ENCODE measurements at places on chromosomes 2 and 18.

- DNase-seq: no peak
Observed at GRCh38 chr2:201796478-201796865, 9.9 kb upstream of the CDK15 start.

GRCh38 chr2:106736221-106736620 lies 149.7 kb downstream of the ST6GAL2 start:
- DNase-seq: no peak

- DNase-seq: no peak
Observed at GRCh38 chr18:74198453-74198852, 50.1 kb downstream of the TIMM21 start.

DNA sequence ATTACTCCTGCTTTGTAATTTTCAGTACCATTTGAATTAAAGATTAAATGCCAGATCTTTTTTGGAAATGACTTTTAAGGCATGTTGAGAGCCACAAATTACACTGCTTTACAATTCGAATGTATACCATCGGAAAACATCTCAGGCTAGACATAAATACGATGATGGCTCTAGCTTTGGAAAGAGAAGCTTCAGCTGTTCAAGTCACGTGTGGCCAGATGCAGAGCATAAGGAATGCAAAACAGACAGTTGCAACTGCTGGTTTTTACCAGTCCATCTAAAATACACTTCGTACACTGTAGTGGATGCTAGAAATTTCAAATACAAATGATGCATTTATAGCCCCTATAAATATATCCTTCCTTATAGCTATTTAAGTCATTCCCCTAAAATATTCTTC lies 8.0 kb downstream of the ZNF516 start:
- DNase-seq: no peak

DNA sequence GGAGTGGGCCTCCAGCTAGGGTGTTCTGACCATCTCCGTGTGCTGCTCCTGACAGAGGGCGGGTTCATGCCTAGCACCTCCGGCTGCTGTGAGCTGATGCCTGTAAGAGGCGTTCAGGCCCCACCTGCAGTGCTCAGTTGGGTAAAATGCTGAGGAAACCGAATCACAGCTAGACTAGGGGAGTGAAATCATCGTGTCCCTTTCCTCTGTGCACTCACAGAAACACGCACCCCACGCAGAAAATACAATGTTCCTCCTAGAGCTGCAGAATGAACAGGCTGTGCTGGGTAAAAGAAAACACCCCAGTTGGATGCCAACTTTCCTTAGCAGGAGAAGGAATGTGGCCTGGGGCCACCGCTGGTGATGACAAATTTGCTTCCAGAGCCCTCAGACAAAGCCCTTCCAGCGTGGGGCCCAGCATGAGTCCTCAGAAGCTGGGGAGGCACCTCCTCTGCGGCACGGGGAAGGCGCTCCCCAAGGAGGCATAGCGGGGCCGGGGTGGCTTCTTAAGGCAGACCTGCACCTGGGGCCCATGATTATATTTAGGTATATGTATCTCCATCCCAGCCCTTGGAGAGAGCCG lies 16.3 kb upstream of the ARHGEF4 start:
- peak; percentile 44 for DNase-seq

- no peak for DNase-seq
Observed at GRCh38 chr2:138124521-138124920, 160.2 kb downstream of the HNMT start.

DNA sequence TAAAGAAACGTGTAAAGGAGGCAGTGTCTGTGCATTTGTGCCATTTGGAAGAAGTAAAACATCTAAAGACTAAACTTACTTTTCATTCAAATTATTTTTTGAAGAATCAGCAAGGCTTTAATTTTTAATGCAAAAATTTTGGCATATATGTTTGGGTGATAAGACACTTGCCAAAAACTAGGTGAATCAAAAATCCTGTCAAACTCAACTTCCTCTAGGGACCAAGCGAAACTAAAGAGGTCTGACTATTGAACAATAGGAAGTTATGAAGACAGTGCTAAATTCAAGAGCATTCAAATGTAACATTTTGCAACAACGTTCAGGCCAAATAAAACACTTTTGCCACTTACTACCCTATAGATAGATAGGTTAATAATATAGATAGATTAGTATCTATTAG lies 306.1 kb downstream of the NOL4 start:
- no peak for DNase-seq

GRCh38 chr2:99824758-99825157 lies 317.6 kb downstream of the AFF3 start:
- no peak for DNase-seq

GRCh38 chr18:22174341-22175145 lies 5.2 kb downstream of the GATA6 start:
- no peak for DNase-seq

- DNase-seq: no peak
Observed at GRCh38 chr18:56035546-56035945, 447.6 kb upstream of the TCF4 start.

DNA sequence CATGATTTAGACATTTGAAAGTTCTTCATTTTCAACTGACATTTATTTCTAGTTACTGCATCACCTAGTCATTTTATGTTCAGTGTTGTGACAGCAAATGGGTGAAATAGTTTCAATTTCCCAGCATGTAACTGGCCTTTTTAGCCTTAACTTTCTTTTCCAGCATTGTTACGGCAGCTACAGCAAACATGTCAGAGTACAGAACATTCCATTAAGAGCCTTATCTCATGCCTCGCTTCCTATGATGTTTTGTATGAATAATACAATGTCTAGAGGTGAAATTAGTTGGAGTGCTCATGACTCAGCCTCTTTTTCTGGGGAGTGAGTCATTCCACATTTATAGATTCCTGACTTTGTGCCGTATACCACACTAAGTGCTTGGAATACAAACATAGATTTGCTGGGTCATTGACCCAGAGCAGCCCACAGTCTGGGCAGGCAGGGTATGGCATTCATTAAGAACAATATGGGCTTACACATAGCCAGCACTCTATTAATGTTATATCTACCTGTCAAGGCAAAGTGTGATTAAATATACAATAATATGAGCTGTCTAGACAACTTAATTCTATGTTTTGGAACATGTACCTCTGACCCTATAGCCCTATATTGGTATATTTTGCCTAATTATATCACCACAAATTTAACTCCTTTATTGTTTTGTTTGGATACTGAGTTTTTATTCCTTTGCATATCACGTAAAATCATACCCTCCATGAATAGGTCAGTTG lies 72.2 kb downstream of the MAP2 start:
- peak; percentile 47 for DNase-seq

- DNase-seq: no peak
Observed at GRCh38 chr18:26648509-26649192, 100.3 kb upstream of the KCTD1 start.

DNA sequence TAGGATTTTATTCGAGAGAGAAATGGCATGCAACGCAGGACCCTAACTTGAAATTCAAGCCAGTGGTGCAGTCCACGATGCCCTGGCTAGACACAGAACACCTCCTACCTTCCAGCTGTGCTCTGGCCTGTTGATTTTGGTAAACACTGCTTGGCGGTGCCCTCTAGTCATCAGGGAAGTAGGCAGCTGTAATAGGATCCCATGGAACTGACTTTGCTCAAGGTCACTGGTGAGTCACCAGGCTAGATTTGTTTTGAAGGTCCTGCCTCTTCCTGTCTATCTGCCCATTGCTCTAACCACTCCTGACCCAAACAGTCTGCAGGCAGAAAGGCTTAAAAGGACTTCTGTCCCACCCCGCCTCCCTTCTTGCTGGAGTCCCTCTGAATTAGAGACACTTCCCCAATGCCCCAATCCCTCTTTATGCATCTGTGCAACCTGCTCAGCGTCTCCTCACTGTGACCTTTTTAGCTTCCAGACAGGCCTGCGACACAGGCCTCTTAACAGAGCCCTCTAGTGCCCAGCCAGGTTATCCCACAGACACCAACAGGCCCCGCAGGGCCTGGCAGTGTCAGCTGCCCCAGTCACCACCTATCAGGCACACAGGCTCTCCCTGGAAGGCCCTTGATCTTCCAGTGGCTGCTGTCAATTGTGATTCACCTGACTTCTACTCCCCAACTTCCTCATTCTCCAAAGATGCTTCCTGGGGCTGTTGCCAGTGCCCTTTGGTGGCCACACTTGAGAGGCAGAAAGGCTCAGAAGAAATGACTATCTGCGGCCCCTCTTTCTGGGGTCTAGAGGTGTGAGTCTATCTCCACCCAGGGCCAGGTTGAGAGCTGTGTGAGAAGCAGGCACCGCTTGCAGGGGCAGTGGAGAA lies 5.2 kb downstream of the TMEM127 start:
- peak; percentile 87 for DNase-seq

DNA sequence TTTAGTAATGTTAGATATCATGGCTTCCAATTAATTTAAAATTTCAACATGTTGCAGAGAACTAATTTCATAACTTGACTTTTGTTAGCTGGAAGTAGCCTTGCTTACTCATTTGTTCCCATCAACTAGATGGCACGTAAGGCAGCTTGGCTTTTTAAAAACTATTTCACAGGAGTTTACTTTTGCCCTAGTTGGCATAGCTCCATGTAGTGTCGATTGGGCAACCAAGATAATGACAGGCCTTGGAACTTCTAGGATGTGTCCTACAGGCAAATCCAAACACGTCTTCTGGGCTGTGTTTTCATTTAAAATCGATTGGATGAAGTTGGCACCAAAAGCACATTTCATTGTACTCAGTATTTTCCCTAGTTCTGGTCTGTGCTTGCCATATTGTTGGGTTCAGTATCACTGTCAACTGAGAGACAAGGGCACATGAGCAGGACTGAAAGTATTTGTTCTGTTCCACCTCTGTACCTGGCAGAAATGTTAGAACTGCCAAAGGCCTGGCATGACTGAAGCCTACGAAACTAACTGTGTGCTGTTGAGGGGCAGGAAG lies 29.4 kb downstream of the HADHB start:
- no peak for DNase-seq

- no peak for DNase-seq
Observed at GRCh38 chr2:112712903-112713584, 7.8 kb upstream of the NT5DC4 start.

DNA sequence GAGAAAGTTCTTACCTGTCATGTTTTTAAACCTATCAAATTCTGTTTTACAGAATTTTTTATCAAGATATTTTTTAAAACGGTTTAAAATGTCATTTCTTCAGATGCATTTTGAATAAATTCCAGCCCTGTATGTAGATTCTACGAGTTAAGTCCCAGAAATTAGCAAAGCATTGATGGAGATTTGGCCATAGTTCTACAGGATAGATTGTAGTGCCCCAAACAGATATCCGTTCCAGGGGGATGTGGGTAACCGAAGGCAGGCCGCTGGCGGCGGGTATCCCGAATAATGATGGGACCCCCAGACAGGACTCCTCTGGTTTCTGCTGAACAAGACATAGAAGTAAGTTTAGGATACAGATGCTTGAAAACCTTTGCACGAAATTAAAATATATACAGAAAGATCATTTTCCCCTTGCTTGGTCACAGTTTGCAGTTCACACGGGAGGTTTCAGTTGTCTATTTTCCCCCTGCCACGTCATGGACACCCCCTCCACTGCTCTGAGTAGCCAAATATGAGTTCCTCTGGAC lies 755 bp downstream of the NOL4 start:
- peak; percentile 81 for DNase-seq

GRCh38 chr2:126902859-126903258 lies 4.2 kb downstream of the TEX51 start:
- no peak for DNase-seq

GRCh38 chr18:52596748-52597435 lies 256.9 kb downstream of the DCC start:
- DNase-seq: peak; percentile 95

DNA sequence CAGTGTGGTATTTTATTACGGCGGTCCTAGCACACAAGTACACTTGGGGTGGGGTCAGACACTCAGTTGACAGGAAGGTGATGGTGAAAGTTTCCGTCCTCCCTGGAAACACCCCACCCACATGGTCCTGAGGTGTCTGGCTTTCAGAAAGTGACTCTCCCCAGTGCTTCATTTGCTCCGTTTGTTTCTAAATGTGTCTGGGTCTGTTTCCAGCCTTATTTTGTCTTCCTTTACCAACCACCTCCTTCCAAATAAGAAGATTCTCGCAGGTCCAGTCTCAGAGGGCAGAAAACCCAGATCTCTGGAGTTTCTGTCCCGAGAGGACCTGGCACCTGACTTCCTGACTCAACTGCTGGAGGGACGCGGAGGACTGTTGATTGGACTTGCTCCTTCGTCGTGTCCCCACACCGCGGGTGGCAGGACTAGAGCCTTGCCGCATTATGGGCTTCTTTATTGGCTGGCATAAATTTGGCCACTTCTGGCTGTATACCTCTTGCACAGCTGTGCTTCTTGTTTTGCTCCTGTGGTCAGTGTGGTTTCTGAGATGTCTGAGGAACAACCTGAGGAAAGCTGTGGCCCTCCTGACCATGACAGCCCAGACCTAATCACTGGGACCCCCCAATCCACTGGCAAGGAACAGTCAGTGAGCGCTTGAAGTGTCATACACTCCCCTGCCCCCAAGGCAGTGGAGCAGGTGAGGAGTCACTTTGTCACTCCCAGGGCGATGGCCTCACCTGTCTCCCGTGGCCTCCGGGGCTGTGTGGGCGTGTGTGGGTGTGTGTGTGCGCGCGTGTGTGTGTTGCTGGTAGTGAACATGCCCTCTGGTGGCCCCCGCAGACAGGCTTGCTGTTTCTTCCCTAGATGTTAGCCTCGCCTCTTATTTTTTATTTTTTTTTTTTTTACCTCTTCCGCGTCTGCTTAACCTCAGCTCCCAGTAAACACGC lies 45.6 kb downstream of the MEX3C start:
- no peak for DNase-seq

GRCh38 chr18:2480536-2480935 lies 90.8 kb downstream of the METTL4 start:
- no peak for DNase-seq

DNA sequence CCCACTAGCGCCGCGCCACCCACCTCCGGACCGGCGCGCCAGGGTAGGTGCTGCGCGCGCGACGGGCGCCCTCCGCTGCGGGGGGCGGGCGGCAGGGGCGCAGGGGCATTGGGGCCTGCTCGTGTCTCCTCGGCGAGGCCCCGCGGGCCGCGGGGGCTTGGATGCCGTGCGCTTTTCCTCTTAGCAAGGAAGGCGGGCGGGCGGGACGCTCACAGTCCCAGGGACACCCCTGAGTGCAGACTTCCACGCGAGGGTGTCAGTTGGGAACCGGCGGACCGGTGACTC lies 748 bp downstream of the TWIST2 start:
- DNase-seq: no peak

DNA sequence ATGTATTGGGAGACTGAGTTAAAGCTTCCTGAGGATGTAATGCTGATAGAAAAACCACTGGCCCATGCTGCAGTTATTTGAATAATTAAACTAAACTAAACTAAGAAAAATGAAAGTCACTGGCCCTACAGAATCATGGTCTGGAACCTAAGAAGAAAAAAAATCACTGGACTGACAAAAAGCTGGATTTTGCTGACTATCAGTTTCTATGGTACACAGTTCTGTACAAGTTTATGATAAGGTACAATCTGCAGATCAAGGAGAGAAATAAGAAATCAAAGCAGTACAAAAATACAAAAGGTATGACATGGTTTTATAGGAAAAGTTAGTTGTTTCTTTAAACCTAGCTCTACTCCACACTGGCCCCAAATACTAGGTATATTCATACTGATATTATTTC lies 15.6 kb downstream of the PPP4R3B start:
- no peak for DNase-seq

DNA sequence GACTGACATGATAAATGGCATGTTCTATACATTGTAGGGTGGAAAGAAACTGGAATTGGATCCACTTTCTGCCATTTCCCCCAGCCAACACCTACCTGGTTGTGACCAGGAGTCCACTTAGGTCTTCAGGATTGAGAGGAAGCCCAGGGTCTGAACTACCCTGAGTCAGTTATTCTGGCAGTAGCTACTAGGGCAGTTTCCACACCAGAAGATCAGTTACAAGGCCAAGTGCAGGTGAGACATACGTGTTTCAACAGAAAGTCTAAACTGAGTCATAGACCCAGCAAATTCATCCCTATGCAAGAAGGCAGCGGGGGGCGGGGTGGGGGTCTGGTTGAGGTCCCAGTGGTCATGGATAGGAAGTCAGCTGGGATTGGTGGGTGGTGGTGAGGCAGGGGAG lies 21.9 kb downstream of the ANTXR1 start:
- DNase-seq: no peak

Measured in NCI-H510A treated with DMSO at 0.1 percent for 48 hours (cell line).